ENCODE measurements at places on chromosomes 2 and 18. TPM values are rescaled to one million over a fixed set of nuclear protein-coding genes. Genes with fewer than 3 reads are reported as not detected.

DNA sequence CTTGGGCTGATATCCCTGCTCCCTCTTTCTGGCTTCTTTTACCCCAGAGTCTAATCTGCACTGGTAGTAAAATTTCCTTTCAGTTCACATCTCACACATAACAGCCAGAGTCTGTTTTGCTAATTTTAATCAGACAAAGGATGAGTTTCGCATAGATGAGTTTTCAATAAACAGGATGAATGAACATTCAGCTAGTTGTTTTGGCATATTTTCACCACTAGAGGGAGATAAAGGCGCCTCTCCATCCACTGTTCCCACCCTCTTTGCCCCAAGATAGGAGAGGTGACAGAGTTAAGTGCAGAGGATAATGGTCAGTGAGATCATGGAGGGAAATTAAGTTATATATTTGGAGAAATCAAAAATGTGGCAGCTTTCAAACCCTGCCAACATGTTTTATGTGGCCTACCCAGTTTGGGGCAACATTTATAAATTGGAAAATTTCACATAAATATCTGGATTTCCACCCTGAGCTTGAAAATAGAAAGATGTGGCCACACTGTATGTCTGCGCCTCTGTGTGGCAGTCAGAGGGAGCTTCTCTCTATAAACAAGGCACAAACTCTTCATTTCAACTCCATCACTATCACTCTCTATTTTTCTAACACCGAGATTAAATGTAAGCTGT lies 48.5 kb upstream of the DTNA start:
- DNase-seq: no peak
- H3K27me3 ChIP-seq: peaks cover 16% of the 10 kb centered on the region
- H3K4me1 ChIP-seq: no peaks in the 10 kb centered on the region
- no peaks in the 10 kb centered on the region for H3K36me3 ChIP-seq

The LRRTM1 gene
- not detected for total RNA-seq

DNA sequence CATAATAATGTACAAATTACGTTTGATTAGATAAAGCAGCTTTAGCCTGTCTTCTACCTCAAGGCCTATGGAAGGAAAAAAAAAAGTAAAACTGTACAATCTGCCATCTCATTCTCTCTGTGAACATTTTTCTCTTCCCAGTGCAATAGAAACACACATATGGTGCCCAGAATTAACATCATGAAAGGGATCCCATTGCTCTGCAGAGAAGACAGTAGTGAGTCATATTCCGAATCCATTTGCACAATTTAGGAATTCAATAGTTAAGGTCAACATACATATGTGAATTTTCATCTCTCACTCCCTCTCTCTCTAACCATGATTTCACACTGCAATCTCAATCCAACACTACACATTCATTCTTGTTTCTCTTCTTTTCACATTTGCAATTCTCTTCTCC lies 640.9 kb upstream of the SOX11 start:
- no peaks in the 10 kb centered on the region for H3K36me3 ChIP-seq
- no peak for DNase-seq
- no peaks in the 10 kb centered on the region for H3K4me1 ChIP-seq
- H3K27ac ChIP-seq: no peak overlapping the region

The TUBB8B gene
- total RNA-seq: not detected

GRCh38 chr2:120641366-120641771 lies 94.3 kb upstream of the GLI2 start:
- no peak for DNase-seq
- H3K36me3 ChIP-seq: no peaks in the 10 kb centered on the region
- peaks cover 2% of the 10 kb centered on the region for H3K27me3 ChIP-seq
- no peaks in the 10 kb centered on the region for H3K4me1 ChIP-seq
- no peak overlapping the region for H3K27ac ChIP-seq
- no peak overlapping the region for H3K4me3 ChIP-seq

GRCh38 chr2:180494286-180494685 lies 486.1 kb upstream of the UBE2E3 start:
- no peak overlapping the region for H3K27ac ChIP-seq
- no peaks in the 10 kb centered on the region for H3K36me3 ChIP-seq
- no peaks in the 10 kb centered on the region for H3K4me1 ChIP-seq
- H3K27me3 ChIP-seq: no peaks in the 10 kb centered on the region

DNA sequence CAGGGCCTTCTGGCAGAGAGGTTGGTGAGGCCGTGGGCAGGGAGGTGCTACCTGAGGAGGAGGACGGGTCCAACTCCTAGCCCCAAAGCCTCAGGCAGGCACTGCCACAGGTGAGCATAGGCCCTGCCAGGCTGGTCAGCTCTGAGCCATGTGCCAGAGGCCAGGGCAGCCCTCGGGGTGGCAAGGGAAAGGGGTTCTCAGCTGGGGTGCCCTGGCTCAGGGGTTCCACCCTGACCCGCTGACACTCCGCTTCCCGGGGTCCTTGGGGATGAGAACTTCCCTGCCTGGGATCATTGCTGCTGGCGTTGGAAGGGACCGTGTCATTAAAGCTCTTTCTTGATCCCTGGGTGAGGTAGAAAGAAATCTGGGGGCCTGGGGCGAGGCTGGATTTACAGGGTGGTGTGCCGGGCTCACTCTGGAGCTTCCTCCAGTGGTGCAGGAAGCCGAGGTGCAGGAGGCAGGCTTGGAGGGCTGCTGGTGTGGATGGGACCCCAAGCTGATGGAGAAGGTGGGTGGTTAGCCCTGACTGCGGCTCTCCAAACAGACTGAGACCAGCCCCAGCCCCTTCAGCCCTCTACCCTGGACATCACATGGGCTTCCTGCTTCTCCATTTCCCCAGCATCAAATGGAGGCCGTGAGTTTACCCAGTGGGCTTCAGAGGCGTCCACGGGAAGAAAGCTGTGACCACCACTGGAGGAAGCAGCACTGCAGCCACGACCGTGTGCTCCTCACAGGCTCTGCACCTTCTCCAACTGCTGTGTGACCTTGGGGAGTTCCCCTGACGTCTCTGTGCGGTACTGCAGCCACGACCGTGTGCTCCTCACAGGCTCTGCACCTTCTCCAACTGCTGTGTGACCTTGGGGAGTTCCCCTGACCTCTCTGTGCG lies 295.2 kb downstream of the NDUFA10 start:
- no peak overlapping the region for H3K27ac ChIP-seq
- no peaks in the 10 kb centered on the region for H3K4me1 ChIP-seq
- H3K36me3 ChIP-seq: peaks cover 1% of the 10 kb centered on the region
- H3K4me3 ChIP-seq: no peak overlapping the region

GRCh38 chr2:130289780-130290179 lies 52.9 kb upstream of the IMP4 start:
- no peak for DNase-seq
- no peaks in the 10 kb centered on the region for H3K36me3 ChIP-seq

DNA sequence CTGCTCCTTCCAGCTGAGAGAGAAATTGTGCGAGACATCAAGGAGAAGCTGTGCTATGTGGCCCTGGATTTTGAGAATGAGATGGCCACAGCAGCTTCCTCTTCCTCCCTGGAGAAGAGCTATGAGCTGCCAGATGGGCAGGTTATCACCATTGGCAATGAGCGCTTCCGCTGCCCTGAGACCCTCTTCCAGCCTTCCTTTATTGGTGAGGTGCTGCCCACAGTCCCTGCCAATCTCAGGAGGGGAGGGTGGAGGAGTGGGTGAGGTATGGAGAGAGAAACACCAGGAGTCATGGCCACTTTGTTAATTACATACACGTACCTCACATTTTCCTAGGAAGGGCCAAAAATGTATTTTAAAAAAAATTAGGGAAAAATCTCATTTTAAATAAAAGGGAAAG lies 12.0 kb upstream of the DGUOK start:
- no peak for DNase-seq
- H3K4me3 ChIP-seq: no peak overlapping the region
- no peak overlapping the region for H3K27ac ChIP-seq
- no peaks in the 10 kb centered on the region for H3K4me1 ChIP-seq

GRCh38 chr2:28643911-28644334 lies 107.7 kb upstream of the PPP1CB start:
- H3K4me1 ChIP-seq: peaks cover 8% of the 10 kb centered on the region
- no peaks in the 10 kb centered on the region for H3K36me3 ChIP-seq
- no peak for DNase-seq
- H3K4me3 ChIP-seq: no peak overlapping the region
- no peak overlapping the region for H3K27ac ChIP-seq

The IL18R1 gene
- total RNA-seq: 18.4 TPM

- no peak for DNase-seq
- no peak overlapping the region for H3K4me3 ChIP-seq
- H3K4me1 ChIP-seq: peaks cover 17% of the 10 kb centered on the region
- no peak overlapping the region for H3K27ac ChIP-seq
- no peaks in the 10 kb centered on the region for H3K36me3 ChIP-seq
- peaks cover 66% of the 10 kb centered on the region for H3K27me3 ChIP-seq
Observed at GRCh38 chr2:176184749-176185148, 3.7 kb upstream of the HOXD1 start.

GRCh38 chr2:125857971-125858794 lies 797.8 kb upstream of the GYPC start:
- H3K27me3 ChIP-seq: no peaks in the 10 kb centered on the region
- no peaks in the 10 kb centered on the region for H3K4me1 ChIP-seq

DNA sequence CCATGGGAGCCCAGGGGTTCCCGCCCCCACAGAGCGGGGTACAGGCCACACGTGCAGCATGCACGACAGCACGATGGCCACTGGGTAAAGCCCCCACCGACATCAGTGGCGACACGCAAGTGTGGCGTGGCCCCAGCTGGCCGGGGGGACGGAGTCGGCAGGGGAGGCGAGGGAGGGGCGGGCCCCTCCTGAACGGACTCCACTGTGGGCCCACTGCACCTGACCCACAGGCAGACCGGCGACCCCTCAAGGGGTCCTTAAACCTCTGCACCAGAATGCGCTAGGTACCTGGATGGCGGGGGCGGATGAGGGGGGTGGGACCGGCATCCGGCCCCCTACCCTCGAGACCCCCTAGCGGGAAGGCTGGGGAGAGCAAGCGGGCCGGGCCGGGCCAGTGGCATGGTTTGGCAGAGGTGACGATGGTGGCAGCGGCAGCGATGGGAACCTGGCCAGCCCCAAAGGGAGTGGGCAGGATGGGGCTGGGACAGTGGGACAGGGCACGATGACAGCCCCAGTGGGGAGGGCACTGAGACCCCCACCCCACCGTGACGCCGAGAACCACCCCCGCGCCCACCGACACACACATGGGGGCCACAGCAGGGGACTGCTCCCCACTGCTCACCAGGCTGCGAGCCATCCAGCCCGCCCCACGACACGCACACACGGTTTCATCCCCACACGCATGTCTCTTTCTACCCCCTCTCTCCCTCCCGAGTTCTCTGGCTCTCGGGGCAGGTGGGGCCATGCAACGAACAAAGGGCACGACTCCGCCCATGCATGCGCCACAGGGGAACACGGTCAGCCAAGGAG lies 91.9 kb upstream of the ANKRD30BL start:
- peaks cover 20% of the 10 kb centered on the region for H3K27me3 ChIP-seq
- no peaks in the 10 kb centered on the region for H3K4me1 ChIP-seq
- no peak overlapping the region for H3K4me3 ChIP-seq

GRCh38 chr2:4693266-4693665 lies 989.9 kb downstream of the DCDC2C start:
- no peak overlapping the region for H3K4me3 ChIP-seq
- no peak overlapping the region for H3K27ac ChIP-seq
- no peaks in the 10 kb centered on the region for H3K27me3 ChIP-seq
- no peak for DNase-seq
- no peaks in the 10 kb centered on the region for H3K4me1 ChIP-seq
- H3K36me3 ChIP-seq: no peaks in the 10 kb centered on the region

- no peak overlapping the region for H3K27ac ChIP-seq
- peaks cover 37% of the 10 kb centered on the region for H3K36me3 ChIP-seq
- no peak overlapping the region for H3K4me3 ChIP-seq
- no peaks in the 10 kb centered on the region for H3K4me1 ChIP-seq
Observed at GRCh38 chr2:3338340-3338739, 39.3 kb downstream of the EIPR1 start.

DNA sequence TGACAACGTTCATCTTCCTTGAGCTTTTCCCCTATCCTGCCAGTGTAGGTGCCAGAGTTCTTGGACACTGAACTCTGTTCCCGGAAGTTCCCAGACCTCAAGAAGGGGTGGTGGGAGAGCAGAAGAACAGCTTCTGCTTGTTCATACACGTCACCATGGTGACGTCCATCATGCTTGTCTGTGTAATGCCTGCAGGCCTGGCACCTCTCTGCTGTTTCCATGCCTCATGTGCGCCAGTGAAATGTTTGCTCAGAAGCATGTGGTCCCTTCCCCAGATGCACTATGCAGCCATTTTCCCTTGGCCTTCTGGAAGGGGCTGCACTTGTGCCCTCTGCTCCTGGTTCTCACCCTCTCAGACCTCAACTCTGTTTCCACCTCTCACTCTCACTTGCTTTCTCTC lies 210.8 kb upstream of the NABP1 start:
- no peaks in the 10 kb centered on the region for H3K4me1 ChIP-seq
- H3K36me3 ChIP-seq: no peaks in the 10 kb centered on the region
- no peak overlapping the region for H3K4me3 ChIP-seq
- no peaks in the 10 kb centered on the region for H3K27me3 ChIP-seq
- no peak for DNase-seq

The UGT1A8 gene
- not detected for total RNA-seq

- no peaks in the 10 kb centered on the region for H3K27me3 ChIP-seq
- H3K36me3 ChIP-seq: peaks cover 65% of the 10 kb centered on the region
- no peak overlapping the region for H3K4me3 ChIP-seq
- H3K27ac ChIP-seq: no peak overlapping the region
- no peak for DNase-seq
Observed at GRCh38 chr2:161177969-161178368, 17.7 kb downstream of the TANK start.

DNA sequence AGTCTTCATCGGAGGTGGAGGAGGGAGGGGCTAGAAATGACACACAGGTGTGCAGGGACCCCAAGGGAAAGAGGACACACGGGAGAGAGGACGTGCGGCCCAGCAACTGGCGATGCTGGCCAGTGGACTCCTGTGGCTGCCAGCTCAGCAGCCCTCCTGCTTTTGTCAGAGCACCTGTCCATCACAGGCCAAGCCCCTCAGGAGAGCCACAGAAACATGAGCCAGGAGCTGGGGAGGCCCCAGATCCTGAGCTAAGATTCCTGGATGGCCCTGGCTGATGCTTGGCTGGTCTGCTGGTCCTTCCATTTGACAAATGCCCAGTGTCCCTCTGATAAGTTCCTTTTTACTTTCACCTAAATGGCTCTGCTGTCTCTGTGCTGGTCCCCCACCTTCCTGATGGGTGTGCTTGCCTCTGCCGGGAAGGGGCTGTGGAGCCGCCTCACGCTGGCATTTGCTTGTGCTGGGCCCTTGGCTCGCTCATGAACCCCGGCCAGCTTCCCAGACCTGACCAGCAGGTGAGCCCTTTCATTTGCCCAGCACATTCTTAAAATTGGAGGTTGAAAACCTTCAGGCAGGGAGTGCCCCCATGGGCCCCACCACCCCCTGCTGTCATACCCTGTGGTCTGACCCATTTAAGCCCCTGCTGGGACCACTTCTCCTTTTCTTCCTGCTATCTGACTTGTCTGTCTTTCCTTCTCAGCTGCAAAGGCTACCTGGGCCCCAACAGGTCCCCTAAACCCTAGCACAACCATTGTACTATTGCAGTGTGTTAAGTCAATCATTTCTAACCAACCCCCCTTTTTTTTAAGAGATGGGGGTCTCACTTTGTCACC lies 37.3 kb downstream of the CYP27C1 start:
- DNase-seq: no peak
- no peaks in the 10 kb centered on the region for H3K36me3 ChIP-seq
- H3K27ac ChIP-seq: no peak overlapping the region
- H3K4me1 ChIP-seq: peaks cover 7% of the 10 kb centered on the region

GRCh38 chr2:120748310-120748709 lies 12.6 kb downstream of the GLI2 start:
- H3K27me3 ChIP-seq: peaks cover 10% of the 10 kb centered on the region
- H3K4me3 ChIP-seq: no peak overlapping the region
- H3K27ac ChIP-seq: no peak overlapping the region
- DNase-seq: no peak

GRCh38 chr2:69902213-69902922 lies 8.6 kb downstream of the SNRNP27 start:
- H3K27me3 ChIP-seq: no peaks in the 10 kb centered on the region
- H3K4me3 ChIP-seq: peak overlapping the region; percentile 81
- H3K27ac ChIP-seq: peak overlapping the region; percentile 82
- H3K4me1 ChIP-seq: peaks cover 47% of the 10 kb centered on the region
- H3K36me3 ChIP-seq: peaks cover 33% of the 10 kb centered on the region
